ENCODE measurements at places on chromosomes 3 and 15.

GRCh38 chr3:143843587-143843986 is 4.7 kb downstream of the SLC9A9 start:
- no peak for DNase-seq

GRCh38 chr3:189714991-189715961 is 84.1 kb downstream of the TP63 start:
- no peak for DNase-seq

GRCh38 chr15:76075046-76075445 is 15.3 kb downstream of the TMEM266 start:
- DNase-seq: no peak

- peak; percentile 14 for DNase-seq
Measured at GRCh38 chr3:186053954-186054791, 54.7 kb downstream of the ETV5 start.

- DNase-seq: no peak
Measured at GRCh38 chr3:149401926-149402310, 24.5 kb upstream of the TM4SF1 start.

DNA sequence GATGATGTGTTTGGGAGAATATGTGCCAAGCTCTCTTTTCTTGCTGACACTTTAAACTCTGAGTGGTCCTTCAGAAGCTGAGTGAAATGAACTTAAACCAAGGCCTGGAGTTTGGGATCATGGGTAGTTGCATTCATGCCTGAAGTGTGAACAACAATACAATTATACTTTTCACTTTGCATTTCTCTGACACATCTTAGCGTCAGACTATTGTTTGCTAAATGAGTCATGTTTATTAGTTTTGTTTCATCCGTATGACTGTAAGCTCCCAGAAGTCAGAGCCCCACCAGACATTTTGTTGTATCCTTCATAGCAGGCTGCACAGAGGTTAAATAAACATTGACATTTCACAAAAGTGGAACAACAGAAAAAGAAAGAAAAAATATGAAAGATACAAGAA is 542.6 kb downstream of the TUSC7 start:
- no peak for DNase-seq

- DNase-seq: no peak
Measured at GRCh38 chr3:72748659-72749058, 99.6 kb downstream of the SHQ1 start.

GRCh38 chr3:171807806-171808205 is 2.5 kb downstream of the PLD1 start:
- no peak for DNase-seq

GRCh38 chr3:11989383-11990038 is 14.7 kb upstream of the SYN2 start:
- DNase-seq: no peak

DNA sequence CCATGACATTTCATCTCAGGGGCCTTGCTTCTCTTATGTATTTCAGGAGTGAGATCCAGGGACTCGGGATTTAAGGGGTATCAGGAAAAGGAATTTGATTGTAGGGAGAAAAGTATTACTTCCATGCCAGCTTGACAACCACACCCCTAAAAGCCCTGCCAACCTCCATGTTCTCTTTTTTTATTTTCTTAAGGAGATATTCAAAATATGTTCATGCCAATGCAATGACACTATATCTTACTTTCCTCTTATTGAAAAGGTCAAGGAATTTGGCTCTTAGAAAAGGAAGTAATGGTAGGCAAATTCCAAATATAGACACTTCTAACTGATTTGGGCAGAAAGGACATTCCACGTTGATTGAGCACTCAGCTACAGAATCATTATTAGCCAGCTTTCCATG is 407.5 kb upstream of the NECTIN3 start:
- no peak for DNase-seq

- no peak for DNase-seq
Measured at GRCh38 chr3:31858439-31858838, 122.6 kb downstream of the OSBPL10 start.

DNA sequence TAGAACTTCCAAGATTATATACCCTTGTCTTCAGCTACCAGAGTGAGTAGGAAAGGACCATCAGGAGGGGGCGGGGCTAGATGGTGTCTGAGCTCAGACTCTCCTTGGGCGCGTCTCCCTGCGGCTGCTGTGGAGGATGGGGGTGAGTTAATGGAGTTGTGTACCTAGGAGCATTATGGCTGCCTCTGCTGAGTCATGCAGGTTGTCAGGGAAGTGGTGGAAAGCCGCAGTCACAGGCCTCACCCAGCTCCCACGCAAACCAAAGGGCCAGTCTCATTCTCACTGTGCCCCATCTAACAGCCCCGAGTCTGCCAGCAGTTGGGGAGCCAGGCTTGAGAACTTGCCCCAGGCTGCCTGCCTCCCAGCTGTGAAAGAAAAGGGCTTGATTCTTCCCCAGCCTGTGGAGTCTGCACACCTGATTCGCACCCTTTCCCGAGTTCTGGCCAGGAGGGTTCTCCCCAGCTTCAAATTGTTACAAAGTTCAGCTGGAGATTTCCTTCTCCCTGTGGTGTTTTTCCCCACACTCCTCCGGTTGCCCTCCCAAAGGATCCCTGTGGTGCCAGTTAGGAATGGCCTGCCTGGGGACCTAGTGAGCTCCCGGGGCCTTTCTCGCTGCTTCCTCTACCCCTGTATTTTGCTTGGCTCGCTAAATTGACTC is 143.3 kb downstream of the HCN4 start:
- DNase-seq: no peak

GRCh38 chr3:165642761-165643420 is 194.3 kb downstream of the BCHE start:
- DNase-seq: no peak

DNA sequence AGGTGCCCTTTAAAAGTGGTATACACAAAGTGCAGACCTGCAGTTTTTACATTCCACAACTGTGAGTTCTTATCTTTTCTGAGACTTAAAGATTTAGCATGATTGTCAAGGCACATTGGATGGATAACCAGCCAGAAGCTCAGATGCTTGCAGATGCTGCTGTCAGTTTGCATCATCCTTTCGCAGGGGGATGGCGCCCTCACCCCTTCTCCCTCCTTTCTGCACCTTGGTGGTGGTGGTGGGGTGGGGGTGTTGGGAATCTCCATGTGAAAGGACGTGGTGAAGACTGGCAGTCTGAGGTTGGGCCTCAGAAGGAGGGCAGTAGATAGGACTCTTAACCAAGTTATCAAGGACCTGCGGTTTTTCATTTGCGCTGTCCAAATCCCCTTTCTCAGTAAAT is 309.6 kb upstream of the SEMA6D start:
- DNase-seq: no peak

DNA sequence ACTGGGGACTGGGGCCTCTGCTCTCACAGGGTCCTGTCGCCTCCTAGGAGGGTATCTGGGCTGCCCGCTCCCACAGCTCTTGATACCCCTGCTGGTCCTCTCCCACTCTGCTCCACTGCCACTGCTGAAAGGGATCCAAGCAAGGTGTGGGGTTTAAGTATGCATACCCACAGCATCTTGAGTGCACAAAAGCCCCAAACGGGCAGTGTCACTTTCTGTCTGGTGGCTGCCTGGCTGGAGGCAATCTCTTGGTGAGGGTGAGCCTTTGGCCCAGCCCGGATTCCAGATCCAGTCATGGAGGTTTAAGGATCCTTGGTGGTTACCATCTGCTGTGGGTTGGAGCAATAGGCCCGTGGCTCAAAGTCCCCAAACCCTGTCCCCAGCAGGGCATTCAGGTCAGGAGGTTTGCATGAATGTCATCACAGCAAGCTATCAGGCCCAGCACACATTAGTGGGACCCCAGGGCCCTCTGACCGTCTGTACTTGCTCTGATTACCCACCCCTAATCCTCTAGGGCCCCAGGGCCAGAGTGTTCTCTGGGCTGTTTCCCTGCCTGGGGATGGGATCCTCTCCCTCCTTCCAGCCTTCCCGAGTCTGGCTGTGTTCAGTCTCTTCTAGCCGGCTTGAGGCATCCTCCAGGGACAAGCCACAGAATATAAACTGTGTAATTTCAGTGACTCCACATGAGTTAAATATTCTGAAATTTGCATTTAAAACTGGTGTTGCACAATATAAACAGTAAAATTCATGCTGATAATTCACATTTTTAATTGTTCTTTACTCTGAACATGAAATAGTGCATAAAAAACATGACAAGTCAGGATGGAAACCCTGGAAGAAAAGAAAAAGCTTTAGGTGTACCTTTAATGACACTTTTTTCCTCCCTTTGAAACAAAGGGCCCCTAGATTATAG is 4.9 kb upstream of the TJP1 start:
- DNase-seq: no peak

- no peak for DNase-seq
Measured at GRCh38 chr15:91102546-91103330, 2.7 kb downstream of the SV2B start.

GRCh38 chr3:134974624-134975023 is 179.6 kb downstream of the EPHB1 start:
- no peak for DNase-seq

GRCh38 chr3:64463981-64464380 is 223.8 kb downstream of the ADAMTS9 start:
- no peak for DNase-seq

GRCh38 chr3:121951291-121951919 is 57.2 kb downstream of the SLC15A2 start:
- DNase-seq: no peak

- DNase-seq: no peak
Measured at GRCh38 chr15:96321639-96322535, 8.6 kb upstream of the NR2F2 start.

- DNase-seq: no peak
Measured at GRCh38 chr3:46947981-46948791, 28.4 kb downstream of the CCDC12 start.

GRCh38 chr3:68878322-68878721 is 54.0 kb downstream of the TAFA4 start:
- DNase-seq: no peak

DNA sequence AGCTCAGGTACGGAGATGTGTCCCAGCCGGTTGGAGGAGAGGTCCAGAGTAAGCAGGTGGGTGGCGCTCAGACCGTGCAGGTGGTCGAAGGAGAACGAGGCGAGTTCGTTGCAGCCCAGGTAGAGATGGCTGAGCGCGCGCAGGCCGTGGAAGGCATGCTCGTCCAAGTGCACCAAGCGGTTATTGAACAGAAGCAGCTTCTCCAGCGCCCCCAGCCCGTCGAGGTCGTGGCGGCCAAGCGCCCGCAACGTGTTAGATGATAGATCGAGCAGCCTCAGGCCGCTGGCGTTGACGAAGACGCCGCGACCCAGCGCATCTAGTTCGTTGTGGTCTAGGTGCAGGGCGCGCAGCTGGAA is 648 bp downstream of the AMIGO3 start:
- no peak for DNase-seq

DNA sequence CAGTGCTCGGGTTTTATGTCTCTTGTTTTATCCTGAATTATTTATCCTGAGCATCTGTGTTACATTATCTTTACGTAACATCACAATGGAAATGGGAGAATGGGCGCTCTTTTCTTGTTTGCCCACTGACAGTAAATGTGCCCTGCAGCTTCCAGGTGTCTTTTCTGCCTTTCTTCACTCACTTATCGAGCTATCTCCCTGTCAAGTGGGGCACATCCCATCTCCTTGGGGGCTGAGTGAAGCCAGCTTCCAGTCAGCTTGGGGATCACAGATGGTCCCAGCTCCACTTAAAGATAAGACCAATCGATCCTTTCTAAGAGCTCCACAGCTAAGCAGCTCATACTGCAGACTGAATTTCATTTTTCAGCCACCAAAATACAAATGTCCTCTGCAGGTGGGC is 125.8 kb downstream of the KBTBD8 start:
- DNase-seq: no peak

GRCh38 chr15:29728418-29728817 is 93.8 kb downstream of the TJP1 start:
- no peak for DNase-seq

DNA sequence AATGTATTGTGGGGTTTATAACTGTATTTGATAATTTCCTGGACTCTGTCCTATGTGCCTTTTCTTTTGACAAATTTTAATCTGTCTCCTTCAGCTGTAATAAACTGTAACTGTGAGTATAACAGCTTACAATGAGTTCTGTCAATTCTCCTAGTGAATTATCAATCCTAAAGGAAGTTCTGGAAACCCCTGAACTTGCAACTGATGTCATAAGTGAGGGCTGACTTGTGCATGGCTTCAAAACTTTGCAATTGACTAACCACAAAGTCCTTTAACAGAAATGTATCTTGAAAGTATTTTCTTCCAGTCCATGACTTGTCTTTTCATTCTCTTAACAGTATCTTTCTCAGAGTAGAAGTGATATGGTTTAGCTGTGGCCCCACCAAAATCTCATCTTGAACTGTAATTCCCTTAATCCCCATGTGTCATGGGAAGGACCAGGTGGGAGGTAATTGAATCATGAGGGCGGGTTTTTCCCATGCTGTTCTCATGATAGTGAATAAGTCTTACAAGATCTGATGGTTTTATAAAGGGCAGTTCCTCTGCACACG is 108.3 kb downstream of the TFDP2 start:
- DNase-seq: no peak

DNA sequence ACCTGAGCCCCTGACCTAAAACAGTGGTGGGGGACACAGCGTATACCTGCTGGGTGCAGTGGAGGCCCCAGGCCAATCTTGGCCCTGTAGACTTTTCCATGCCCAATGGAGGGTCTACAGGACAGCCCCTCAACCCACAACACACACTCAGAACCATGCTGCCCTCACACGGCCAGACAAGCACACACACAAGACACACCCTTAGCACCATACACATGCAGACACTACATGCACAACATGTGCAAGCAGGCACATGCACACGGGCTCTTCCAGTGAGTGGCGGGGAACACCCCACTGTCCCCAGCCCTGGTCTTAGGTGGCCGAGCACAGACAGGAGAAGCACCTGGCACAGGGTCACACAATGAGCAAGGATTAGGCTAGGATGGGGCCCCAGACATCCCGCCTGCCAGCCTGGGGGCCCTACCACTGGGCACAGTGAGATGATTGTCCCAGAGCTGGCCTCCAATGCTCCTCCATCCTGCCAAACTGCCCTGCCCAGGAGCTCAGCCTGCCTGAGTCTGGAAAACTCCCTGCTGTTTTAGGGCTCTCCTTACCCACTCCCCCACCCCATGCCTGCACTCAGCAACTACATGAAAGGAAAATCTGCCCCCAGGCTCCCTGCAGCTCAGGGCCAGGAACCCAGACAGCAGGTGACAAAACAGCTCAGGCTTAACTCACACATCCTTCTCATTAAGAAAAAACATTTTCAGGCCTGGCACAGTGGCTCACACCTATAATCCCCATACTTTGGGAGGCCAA is 15.8 kb downstream of the IQSEC1 start:
- no peak for DNase-seq

- DNase-seq: no peak
Measured at GRCh38 chr3:110736332-110736731, 335.3 kb upstream of the NECTIN3 start.

- DNase-seq: no peak
Measured at GRCh38 chr3:30476368-30477084, 129.9 kb upstream of the TGFBR2 start.

- DNase-seq: no peak
Measured at GRCh38 chr3:193313061-193313958, 65.2 kb downstream of the ATP13A5 start.

- no peak for DNase-seq
Measured at GRCh38 chr15:28986108-28986507, 100.3 kb downstream of the APBA2 start.

- DNase-seq: no peak
Measured at GRCh38 chr3:52108302-52109232, 45.7 kb downstream of the POC1A start.

All from NCI-H2171 (cell line).